Stimulated activated CD4-positive, alpha-beta T cell treated with anti-CD3 and anti-CD28 coated beads, Interleukin-1b, Interleukin-23, amount 100 ng/mL, for 4 hours (primary cell): ENCODE measurements at places on chromosomes 3 and 15.

DNA sequence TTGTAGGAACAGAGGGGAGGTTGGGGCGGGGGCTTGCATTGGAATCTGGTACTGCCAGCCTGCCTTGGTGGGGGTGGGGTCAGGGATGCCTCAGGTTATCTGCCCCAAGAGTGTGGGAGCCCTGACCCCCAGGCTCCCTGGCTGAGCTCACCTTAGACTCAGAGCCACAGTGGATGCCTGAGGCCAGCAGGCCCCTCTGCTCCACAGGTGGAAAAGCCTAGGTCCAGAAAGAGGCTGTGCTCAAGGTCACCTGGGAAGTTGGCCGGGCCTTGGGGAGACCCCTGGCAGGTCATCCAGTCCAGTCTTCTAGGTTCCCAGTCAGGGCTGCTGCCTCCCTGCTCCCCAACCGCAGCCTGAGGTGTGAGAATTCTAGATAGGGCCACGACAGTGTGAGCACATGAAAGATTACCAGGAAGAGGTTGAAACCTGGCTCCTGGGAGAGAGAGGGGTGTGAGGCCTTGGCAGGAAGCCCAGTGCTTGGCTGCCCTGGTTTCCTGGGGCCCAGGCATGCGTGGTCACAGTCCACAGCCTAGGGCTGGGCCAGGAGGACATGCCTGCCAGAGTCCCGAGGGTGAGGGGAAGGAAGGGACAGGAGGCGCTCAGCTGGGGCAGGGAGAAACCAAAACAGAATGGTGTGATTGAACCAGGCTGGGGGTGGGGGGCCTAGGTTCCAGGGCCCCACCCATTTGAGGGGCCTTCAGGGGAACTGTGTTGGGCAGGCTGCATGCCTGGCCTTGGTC, 4.9 kb downstream of the HDAC11 start:
- DNase-seq: no peak

GRCh38 chr3:30124435-30125370, 481.7 kb upstream of the TGFBR2 start:
- DNase-seq: no peak

GRCh38 chr3:62975566-62975965, 100.3 kb upstream of the CADPS start:
- DNase-seq: no peak

- no peak for DNase-seq
Observed at GRCh38 chr15:60667925-60668324, 189.0 kb upstream of the ICE2 start.

DNA sequence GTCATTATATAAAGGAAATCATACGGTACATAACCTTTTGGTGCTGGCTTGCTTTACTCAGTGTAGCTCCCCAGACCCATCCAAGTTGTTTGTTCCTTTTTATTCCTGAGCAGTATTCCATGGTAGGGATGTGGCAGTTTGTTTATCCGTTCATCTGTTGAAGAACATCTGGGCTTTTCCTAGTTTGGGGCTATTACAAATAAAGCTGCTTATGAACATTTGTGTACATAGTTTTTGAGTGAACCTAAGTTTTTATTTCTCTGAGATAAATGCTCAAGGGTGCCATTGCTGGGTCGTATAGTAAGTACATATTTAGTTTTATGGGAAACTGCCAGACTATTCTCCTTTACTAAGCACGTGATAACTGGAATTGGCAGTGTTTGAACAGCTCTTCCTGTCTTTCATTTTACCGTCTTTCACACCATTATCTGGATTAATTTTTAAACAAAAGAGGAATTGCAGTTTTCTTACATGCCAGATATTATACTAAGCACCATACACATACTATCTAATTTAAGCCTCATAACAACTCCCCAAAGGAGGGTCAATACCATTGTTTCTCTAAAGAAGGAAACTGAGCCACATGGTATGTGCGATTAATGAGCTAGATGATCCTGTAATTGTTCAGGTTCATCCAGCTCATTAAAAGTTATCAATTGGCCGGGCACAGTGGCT, 85.6 kb downstream of the PTPRG start:
- DNase-seq: no peak

GRCh38 chr3:122183893-122184590, 574 bp downstream of the CASR start:
- DNase-seq: no peak

- no peak for DNase-seq
Observed at GRCh38 chr3:99768126-99768525, 49.5 kb upstream of the CMSS1 start.

DNA sequence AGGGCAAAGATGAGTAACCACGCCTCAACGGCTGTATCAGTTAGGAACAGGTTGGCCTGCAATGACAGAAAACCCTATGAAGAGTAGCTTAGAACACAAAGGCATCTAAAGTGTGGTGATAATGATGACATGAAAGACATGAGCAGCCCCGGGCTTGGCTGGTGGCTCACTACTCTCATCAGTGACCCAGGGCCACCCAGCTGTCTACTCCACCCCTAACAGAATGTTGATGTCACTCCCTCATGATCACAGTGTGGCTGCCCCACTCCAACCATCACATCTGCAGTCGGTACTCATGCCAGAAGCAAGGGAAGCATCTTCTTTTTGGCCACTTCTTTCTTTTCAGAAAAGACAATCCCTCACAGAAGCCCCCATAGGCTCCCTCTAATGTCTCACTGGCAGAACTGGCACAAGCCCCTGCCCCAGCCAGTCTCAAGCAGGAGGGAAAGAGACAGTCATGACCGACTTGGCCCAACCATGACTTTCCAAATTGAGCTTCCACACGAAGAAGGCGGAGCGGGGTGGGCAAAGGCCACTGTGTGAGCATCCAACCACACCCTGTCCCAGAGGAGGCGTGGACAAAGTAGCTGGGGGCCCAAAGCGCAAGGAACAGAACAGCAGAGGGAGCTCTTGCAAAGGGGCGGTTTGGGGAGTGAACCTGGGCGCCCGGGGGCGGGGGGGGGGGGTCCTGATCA, 72.0 kb upstream of the IQSEC1 start:
- DNase-seq: no peak

GRCh38 chr3:52146811-52147210, 7.4 kb downstream of the POC1A start:
- DNase-seq: no peak
